ENCODE measurements at places on chromosomes 5 and 9.
A peak's percentile ranks its signal among the peaks of the same experiment; 100 is the strongest.

- DNase-seq: peak; percentile 49
These were observed 18.6 kb downstream of the CTNNAL1 start for GRCh38 chr9:108994695-108995094.

- DNase-seq: no peak
These were observed 24.9 kb downstream of the ARHGEF37 start for GRCh38 chr5:149605998-149606724.

- no peak for DNase-seq
These were observed 126.6 kb downstream of the NSG2 start for GRCh38 chr5:174172152-174172551.

DNA sequence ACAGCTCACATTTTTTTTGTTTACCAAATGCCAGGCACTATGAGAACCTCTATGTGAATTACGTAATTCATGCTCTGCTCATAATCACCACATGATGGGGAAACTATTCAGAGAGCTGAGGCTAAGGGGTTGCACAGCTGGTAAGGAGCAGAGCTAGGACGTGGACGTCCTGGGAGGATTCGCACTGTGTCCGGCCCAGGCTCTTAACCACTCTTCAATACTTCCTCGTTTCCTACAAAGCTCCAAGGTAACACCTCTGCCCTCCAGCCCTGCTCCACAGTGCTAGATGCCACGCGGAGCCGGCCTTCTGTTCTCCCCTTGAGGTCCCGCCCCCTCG is 8.7 kb downstream of the PHF19 start:
- no peak for DNase-seq

GRCh38 chr5:158560170-158560569 is 539.5 kb downstream of the EBF1 start:
- no peak for DNase-seq

DNA sequence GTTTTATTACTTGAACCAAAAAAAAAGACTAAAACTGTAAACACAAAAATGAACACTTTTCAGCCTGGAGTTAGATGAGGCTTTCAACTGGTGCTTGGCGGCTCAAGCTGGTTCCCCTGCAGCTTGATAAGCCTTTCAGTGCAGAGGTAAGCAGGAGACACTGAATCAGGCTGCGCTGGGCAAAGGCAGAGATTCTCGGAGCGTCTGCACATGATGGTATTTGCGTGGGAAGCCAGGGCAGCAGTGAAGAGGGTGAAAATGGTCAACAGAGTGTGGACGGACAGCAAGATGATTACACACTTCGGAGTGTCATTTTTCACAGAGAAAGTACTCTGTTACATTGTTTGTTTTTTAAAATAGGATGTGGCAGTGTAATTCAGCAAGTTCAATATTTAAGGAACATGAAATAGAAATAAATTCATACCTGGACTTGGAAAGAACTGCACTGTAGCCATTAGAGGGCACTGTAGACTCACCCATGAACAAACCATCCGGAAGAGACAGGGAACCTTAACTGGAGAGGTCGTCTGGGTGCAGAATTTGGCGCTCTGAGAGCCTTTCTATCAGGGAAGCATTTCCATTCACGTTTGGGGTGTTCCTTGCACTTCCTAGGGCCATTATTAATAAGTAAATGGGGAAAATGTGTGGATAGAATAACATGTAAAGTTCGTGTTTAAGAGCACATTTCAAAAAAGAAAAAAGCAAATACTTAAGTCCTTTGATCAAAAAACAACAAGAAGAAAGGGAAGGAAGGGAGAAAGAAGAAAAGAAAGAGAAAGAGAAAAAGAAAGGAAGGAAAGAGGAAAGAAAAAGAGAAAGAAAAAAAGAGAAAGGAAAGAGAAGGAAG is 69.8 kb downstream of the ICE1 start:
- DNase-seq: peak; percentile 44

- DNase-seq: no peak
These were observed 19.0 kb downstream of the NDUFA8 start for GRCh38 chr9:122140368-122141193.

DNA sequence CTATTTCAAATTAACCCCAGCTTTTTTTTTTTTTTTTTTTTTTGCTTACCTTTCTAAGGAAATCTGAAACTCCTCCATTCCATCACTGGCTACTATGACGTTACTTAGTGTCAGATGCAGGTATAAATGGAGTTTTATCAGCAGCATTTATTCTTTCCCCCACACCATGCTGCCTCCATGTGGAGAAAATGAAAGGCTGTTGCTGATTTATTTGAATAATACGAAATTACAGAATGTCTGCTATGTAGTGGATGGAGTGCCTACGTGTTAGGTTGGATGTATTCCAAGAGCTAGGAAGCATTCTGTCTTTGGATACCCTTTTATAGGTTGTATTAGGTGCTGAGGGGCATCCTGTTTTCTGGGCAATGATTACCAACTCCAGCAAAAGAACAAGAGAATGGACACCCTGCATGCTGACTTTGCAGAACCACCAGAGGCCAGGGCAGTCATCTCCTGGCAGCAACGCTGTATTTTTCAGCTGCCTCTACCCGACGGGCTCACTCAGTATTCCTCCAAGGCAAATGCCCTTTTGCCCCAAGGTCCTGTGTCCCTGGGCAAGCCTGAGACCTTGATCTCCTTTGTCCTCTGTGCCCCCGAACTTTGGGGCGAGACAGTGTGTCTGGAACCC is 199.5 kb downstream of the ALDH1A1 start:
- DNase-seq: no peak

GRCh38 chr9:125979383-125979782 is 232.2 kb downstream of the PBX3 start:
- DNase-seq: no peak

GRCh38 chr9:127556871-127557270 is 55.2 kb upstream of the STXBP1 start:
- no peak for DNase-seq

GRCh38 chr5:15690611-15691010 is 190.6 kb downstream of the FBXL7 start:
- DNase-seq: no peak

DNA sequence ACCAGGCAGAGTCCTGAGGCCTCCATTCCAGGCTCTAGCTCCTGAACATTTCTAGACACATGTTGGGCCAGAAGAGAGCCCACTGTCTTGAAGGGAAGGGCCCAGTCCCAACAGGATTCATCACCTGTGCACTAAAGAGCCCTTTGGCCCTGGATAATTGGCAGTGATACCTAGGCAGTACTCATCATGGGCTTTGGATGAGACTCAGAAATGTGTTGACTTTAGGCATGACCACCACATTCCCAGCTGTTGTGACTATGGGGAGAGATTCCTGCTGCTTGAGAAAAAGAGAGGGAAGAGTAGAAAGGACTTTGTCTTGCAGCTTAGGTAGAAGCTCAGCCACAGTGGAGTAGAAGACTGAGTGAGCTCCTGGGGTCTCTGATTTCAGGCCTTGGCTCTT is 138.4 kb upstream of the DAPK1 start:
- no peak for DNase-seq

DNA sequence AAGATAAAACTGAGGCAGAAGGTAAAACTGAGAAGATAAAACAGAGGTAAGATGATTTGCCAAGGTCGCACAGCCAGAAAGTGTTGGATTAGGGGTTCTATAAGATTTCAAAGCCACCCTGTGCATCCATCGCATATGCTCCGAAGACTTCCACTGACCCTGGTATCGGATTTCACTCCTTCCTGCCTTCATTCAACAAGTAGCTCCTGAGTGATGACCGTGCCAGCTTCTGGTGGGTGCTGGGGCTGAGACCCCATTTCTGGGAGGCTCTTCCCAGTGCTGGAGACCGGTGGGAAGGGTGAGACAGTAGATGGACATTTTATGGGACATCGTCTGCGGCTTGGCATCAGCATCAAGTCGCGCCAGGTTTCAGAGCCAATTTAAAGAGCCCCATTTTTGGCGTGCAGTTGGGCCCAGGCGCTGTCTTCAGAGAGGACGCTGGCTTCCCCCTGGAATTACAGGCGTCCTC is 53.7 kb upstream of the DAB2IP start:
- DNase-seq: no peak

DNA sequence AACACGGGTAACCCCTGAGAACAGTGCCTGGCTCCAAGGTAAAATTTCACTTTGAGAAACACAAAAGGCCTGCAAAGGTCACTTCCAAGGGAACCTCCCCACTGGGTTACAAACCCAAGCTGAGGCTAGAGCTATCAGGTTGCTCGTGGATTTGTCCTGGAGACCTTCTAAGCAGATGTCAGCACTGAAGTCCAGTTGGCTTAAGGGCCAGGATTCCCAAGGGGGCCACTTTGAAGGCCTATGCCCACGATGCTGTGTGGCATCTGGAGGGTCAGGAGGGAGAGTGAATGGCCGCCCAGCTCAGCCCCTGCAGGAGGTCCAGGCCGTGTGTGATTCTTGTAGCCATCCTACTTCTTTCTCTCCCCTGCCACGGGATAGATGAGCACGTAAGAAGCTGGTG is 100.2 kb upstream of the FSTL4 start:
- DNase-seq: no peak

- DNase-seq: no peak
These were observed 117.7 kb downstream of the MAPKAP1 start for GRCh38 chr9:125589287-125589686.

GRCh38 chr5:156474251-156474650 is 147.3 kb downstream of the SGCD start:
- no peak for DNase-seq

DNA sequence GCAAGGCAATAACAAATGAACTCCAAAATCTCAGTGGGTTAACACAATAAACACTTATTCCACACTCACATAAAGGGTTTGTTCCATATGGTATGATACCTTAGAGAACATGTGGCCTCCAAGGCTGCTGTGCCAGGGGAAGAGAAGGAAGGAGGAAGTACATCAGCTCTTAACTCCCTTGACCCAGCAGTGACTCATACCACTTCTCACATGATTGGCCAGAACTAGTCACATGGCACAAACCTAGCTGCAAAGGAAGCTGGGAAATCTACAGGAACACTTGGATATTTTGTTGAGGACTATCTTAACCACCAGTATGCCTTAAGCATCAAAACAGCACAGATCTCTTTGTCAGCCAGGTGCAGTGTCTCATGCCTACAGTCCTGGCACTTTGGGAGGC is 99.3 kb downstream of the SLIT3 start:
- no peak for DNase-seq

- DNase-seq: no peak
These were observed 35.5 kb downstream of the ACO1 start for GRCh38 chr9:32419921-32420320.

DNA sequence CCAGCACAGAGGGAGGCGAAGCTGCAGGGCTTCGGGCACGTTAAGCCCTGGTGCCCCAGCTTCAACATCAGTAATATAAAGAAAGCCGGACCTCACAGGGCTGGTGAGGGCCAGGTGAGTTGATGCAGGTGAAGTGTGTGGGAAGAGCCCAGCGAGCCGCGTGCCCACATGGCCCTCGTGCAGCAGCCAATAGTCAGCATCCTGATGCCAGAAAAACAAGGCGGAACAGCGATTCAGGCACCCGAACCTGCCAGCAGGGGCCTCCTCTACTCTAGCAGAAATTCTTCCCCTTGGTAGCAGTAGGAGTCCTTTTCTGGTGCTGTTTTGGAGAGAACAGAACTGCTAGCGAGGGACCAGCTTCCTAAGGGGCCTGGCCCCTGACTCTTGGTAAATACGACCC is 7.8 kb downstream of the MED10 start:
- DNase-seq: no peak
